Germinal center (tissue), 1 donor: ENCODE measurements at places on chromosomes 5 and 9.
A peak's percentile ranks its signal among the peaks of the same experiment; 100 is the strongest.

DNA sequence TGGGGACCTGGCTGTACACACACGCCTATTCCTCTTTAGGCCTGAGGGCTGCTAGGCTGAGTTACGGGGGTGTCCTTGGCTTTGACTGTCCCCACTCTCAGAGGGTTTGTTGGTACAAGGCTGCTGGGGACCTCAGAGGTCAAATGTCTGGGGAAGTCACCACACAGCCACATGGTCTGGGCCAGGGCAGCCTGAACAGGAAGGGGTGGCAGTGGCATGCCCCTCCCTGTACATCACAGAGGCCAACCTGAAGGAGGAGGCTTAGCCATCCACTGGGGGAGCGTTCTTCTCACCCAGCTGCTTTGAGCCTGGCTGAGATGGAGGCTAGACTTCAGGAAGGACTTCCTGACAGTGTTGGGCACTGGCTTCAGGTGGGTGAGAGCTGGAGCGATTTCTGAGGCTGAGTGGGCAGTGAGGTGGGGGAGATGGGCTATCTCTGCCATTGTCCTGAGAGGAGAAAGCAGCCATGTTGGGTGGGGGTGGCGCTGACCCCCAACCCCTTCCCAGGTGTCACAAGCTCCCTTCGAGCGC is 36.3 kb downstream of the CXXC5 start:
- no peak for DNase-seq

GRCh38 chr9:121278477-121279261 is 10.7 kb downstream of the GSN start:
- DNase-seq: peak; percentile 56

DNA sequence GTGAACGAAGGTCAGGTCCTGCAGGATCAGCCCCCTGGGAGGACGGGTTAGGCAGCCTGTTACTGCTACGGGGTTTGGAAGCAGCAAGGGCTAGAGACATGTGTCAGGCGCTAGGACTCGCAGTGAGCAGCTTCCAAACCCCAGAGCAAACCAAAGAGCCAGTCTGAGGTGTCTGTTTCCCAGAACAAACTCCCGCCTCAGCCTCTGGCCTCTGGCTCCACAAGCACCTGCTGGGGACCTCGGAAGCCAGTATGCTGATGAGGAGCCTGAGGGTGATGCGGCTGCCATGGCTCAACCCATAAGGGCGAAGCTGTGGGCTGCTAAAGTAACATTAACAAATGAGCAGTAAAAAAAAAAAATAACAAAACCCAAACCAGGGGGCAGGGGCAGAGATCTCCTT is 35.0 kb downstream of the PRRT1B start:
- DNase-seq: no peak

GRCh38 chr5:39760385-39761198 is 335.8 kb upstream of the DAB2 start:
- no peak for DNase-seq

GRCh38 chr5:81631124-81631523 is 119.8 kb downstream of the SSBP2 start:
- DNase-seq: no peak

GRCh38 chr5:138655530-138656190 is 80.5 kb upstream of the HSPA9 start:
- no peak for DNase-seq

DNA sequence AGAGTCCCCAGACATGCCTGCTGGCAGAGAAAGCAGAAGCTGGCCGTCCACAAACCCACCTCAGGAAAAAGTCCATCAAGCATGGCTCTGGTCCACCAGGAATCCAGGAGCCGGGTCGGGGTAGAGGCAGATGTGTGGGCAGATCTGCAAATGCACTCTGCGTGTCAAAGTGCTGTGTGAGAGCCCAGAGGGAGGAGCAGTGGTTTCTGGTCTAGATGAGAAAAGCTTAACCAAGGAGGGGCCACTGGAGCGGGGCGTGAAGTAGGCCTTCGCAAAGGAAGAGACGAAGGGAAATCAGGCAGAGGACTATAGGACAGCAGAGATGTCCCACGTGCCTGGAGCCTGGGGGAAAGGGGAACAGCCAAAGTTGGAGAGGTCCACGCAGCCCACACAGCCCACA is 40.0 kb downstream of the TTLL11 start:
- no peak for DNase-seq

DNA sequence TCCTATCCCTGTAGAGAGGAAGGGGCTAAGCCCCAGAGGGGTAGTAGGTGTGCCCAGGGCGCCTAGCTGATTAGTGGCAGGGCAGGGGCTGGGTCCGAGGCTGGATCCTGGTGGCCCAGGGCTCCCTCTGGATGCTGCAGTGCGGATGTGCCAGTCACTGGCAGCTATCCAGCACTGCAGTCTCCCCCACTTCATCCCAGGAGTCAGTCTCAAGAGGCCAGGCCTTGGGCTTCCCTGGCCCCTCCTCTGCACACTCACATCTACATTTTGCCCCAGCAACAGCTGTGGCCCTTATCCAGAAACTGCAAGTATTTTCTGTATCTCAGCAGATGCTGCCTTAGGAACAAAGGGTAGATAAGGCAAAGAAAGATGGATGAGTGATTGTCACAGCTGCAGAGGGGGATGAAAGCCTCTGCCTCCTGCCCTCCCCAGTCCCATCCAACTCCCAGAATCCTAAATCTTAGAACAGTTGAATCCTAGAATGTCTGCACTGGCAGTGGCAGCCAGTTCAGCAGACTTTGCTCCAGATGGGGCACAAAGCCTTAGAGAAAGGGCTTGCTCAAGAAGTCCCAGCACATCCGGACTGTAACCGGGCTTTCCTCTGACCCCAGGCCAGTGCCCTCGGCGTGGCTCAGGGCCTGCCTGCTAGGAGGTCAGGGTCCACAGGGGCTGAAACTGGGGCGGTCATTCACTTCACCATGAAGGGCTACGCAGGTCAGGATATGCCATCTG is 1.6 kb downstream of the ANXA6 start:
- peak; percentile 44 for DNase-seq

DNA sequence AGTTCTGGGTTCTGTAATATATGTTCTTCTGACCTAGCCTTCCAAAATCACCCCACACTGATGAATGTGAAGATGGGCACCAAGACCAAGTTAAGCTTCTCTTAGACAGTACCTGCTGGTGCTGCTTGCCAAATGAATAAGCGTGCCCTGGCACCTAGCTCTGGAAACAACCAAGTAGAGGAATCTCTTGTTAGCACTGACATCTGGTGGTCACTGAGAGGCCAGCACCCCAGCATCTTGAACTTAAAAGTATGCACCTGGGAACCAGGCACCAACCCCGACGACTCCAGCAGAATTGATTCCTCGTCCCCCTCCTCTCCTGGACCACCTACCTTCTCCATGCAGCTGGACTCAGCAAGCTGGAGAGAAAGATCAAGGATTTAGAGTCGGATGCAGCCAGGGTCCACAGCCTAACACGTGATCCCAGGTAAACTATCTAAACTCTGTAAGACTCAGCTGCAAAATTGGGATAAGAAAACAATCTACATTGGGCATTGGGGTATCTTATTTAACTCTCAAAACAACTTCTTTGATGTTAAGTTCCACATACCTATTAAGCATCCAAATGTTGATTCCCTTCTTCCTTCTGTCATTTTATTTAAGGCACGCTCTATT is 89.8 kb downstream of the SLC1A3 start:
- peak; percentile 57 for DNase-seq

DNA sequence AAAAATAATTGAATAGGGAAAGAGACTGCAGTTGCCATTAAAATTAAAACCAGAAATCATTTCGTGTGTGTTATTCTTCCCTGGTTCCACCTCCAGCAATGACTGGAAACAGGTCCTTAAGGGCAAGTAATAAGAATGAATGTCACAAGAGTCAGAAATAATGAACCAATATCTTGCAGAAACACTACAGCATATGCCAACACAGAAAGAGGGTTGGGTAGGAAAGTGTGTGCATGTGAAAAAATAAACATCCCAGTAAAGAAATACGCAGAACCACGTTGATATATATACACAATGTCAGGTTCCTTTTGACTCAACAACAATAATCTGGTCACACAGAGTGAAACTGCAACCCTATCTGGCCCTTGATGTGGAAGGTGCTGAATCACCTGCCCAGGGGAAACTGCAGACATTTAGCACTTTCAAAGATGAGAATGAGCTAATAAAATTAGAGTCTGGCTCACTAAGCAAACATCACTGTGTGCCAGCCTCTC is 15.0 kb downstream of the HMHB1 start:
- DNase-seq: no peak

DNA sequence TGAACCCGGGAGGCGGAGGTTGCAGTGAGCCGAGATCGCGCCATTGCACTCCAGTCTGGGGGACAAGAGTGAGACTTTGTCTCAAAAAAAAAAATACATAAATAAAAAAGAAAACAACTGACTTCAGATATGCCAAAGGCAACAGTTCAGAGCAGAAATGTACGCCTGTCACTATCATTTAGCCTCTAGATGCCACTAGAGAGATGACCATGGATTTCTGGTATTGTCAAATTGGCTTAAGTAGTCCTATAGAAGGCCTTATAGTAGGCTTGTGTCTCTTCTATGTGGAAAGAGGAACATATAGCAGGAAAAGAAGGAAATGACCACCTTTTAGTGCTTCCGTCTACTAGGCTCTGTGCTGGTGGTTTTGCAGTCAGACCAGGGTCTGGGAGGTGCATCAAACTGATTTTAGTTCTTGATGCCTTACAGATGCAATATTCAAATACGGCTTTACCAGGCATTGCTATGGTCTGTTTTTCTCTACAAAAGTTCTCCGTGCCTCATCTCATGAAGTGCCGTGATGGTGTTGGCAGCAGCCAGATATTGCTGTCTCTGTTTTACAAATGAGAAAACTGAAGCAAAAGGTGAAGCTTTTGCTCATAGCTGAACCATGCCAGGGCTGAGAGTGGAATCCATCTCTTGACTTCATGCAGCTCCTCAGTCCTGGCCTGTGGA is 17.2 kb downstream of the AGXT2 start:
- DNase-seq: no peak

- no peak for DNase-seq
These were observed 43.4 kb upstream of the VCAN start for GRCh38 chr5:83428126-83428525.

DNA sequence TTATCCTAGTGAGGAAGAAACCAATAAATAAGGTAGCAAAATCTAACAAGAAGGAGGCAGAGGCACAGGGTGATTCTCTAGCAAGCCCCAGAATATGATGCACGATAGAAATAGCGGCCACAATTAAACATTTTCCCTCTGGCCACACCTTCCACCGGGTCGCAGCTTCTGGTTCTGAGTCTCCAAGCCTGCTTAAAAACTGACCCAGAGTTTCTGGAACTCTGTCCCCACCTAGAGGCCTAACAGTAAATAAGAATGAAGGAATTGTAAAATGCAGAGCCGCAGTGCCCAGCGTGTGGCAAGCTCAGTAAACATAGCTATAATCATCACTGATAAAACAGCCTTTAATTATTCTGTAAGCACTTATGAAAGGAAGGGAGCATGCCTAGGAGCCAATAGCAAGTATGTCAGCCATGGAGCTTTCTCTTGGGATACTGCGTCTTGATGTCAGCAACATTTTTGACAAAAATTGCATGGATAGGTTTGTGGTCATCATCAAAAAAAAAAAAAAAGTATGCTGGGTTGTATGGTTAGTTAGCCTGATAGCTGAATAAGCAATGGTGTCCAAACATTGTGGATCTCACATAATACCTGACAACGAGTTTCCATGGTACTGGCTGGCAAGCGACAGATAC is 465.5 kb downstream of the DNAH5 start:
- no peak for DNase-seq

- no peak for DNase-seq
These were observed 316.0 kb upstream of the DMAC1 start for GRCh38 chr9:8115570-8115969.
